ENCODE measurements at places on chromosomes 6 and 20.

DNA sequence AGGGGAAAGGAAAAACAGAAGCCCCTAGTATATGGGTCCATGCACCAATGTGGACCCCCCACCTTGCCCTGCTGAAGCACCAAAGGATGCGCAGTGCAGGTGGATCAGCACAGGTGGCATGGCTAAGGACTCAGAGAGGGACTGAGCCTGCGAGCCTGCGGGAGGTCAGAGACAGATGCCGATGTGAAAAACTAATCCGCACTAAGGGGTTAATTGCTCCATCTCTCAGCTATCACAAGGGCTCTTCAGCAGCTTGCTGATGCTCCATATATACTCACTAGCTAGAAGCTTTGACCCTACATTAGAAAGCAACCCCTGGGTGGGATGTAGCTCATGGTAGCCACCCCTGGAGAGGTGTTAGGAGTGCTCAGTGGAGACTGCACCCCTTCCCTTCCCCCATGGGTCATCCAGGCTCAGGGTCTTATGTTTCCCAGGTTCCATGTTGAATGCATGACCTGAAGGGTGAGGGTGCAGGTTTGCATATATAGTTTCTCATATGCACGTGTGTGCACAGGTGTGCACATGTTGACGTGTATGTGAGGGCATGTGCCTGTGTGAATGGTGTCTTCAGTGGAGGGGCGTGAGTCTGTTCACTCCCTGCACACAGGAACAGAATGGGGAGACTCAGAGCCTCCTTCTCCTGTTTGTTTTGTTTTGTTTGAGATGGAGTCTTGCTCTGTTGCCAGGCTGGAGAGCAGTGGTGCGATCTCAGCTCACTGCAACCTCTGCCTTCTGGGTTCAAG lies 13.4 kb upstream of the IP6K3 start:
- no peak for DNase-seq

GRCh38 chr6:46486181-46486580 lies 5.1 kb downstream of the RCAN2 start:
- no peak for DNase-seq

DNA sequence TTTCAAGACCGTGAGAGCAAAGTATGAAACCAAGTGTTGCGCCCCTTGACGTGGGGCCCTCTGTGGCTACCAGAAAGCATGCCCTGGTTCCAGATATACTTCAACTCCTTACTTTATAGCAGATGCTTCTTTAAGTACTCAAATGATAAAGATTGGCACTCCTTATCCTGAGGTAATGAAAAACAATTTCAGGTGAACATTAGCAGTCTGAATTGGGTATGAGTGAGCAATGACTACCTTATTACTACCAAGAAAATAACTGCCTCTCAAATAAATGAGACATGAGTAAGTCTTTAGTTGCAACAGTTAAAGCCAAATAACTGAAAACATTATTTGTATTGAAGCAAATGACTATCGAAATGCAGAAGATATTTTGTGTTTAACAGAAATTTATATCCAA lies 408.7 kb downstream of the MMUT start:
- DNase-seq, result no peak

GRCh38 chr20:10504994-10505730 lies 70.1 kb downstream of the SLX4IP start:
- no peak for DNase-seq
